ENCODE measurements at places on chromosomes 1 and 21.

DNA sequence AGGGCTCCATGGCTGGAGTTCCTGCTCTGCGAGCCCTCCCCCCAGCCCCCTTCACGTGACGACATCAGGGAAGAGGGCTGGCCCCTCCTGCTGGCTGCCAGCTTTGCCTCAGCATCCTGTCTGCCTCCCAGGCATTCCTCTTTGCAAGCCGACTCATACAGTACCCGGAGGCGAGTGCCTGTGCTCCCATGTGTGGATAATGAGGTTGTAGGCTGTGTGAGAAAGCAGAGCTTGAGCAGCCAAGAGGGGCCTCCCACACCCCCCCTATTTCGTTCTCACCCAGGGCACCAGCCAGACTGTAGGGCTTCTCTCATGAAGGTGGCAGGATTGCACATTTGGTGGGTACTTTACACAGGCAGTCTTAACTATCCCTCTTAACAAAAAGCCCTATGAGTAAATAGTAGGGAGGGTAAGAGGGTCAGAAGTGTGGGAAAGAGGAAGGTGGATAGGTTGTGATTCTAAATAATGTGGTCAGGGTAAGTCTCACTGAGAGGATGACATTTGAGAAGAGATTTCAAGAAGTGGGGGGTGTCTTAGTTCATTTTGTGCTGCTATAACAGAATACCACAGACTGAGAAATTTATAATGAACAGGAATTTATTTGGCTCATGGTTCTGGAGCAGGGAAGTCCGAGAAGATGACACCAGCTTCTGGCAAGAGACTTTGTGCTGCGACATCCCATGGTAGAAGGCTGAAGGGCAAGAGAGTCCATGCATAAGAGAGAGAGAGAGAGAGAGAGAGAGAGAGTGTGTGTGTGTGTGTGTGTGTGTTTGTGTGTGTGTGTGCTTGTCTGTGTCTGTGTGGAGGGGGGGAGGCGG lies 113.5 kb downstream of the OMA1 start:
- DNase-seq: no peak

GRCh38 chr21:34517491-34518245 lies 5.7 kb upstream of the KCNE1 start:
- DNase-seq: no peak

DNA sequence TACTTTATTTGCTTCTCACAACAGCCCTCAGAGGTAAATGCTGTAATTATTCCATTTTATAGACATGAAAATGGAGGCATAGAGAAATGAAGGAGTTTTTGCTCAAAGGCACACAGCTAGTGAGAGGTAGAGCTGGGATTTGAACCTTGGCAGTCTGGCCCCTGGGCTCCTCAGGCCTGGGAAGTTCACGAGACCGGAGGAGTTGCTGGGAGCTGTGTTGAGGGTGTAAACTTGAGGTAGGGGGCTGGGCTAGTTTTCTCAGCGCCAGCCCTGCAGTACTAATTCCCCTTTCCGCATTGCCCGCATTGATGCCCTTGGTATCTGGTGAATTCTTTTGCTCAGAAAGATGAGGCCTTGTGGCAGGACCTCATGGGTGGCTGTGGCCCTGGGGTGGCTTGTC lies 73.3 kb downstream of the PTPRU start:
- no peak for DNase-seq

- no peak for DNase-seq
Measured at GRCh38 chr1:227316456-227316855, 1.8 kb downstream of the CDC42BPA start.

GRCh38 chr1:77044133-77044849 lies 174.9 kb downstream of the PIGK start:
- DNase-seq: no peak

GRCh38 chr21:43276811-43277210 lies 108.0 kb downstream of the CRYAA start:
- no peak for DNase-seq

- DNase-seq: no peak
Measured at GRCh38 chr1:59487335-59488031, 190.6 kb downstream of the FGGY start.

DNA sequence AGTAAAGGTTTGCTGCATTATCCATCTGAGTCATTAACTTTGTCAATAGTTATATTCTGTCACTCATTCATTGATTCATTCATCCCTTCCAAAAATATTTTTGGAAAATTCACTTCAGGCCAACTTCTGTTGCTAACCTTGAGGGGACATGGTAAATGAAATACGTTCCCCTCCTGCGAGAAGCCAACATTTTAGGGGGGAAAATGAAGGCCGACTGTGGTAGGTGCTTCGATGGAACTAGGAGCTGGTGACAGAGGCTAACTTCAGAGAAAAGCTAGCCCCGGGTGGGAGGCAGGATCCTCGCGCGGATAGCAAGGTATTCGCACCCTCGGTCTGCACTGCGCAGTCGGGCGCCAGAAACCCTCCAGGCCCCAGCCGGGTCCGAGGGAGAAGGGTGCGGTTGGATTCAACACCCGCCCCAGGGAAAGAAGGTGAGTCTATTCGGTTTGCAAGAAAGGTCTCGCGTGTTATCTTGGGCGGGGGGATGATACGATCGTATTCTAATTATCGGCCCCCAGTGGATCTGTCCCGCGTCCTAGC lies 646 bp upstream of the RRP15 start:
- DNase-seq: no peak

GRCh38 chr1:155809088-155809487 lies 47.9 kb downstream of the GON4L start:
- no peak for DNase-seq

DNA sequence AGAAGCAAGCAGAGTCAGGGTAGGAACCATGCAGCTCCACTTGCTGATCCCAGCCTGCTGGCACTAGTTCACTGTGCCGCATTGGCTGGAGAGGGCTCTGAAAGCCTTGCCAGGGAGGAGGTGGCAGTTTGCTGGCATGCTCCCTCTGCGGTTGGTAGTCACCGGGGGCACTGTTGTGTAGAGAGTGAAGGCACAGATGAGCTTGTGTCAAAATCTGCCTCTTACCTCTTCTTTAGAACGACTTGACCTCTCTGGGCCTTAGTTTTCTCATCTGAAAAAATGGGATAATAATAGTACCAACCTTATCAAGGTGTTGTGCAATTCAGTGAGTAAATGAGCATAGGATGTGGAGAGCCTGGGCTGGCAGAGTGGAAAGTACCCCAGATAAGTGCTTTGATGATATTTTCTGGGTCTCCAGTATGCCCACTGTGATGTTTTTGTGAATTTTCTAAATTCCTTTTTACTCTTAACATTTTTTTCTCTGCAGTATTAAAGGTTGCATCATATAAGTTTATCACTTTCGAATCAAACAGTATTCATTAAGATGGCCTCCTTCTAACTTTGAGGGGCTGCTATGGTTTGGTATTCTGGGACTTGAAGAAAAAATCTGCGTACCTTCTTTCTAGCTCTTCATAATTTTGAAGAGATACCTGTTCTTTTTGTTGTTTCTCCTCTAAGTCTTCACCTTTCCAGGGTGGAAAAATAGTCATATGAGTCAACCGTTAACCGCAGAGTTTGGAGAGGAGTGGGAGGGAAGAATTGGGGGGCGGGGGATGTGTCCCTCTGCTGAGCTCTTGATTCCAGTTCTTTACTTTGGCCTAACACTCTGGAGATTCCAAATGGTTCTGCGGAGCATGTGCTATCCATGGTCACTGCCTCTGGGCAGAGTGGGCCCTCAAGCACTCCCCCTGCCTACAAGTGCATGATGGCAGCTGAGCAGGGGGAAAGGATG lies 26.8 kb downstream of the SZRD1 start:
- no peak for DNase-seq

- DNase-seq: no peak
Measured at GRCh38 chr1:55235722-55236121, 20.6 kb upstream of the USP24 start.

DNA sequence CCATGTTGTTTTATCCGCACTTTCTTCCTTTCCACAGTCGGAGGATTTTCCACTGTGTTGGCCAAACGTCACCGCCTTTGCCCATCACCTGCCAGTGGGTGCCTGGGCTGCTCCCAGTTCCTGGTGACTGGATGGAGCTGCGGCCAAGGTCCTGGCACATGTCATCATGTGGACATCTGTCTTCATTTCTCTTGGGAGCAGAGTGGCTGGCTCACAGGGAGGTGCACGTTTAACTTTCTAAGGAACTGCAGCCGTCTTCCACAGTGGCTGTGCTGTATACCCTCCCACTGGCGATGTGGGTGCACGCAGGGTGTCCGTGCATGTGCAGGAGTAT lies 19.5 kb upstream of the RNF223 start:
- DNase-seq: no peak

Measured in activated naive CD4-positive, alpha-beta T cell (primary cell).